Fibroblast of skin of scalp (primary cell): ENCODE measurements at places on chromosomes 4 and X.

DNA sequence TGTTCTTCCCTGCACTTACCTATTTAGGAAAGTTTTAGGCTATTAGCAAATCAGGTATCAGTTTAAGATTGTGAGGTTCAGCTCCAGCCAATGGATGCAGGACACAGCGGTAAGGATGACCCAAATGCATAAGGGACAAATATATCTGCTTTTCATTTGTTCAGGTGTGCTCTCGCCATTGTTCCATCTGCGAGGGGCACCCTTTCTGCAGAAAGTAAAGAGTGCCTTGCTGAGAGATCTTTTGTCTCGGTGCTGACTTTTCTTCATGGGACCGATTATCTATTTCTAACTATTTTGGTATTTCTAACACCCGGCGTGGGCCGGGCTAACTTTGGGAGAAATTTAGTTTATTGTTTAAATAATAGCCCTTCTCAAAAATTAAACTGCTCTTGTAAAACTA lies 49.0 kb downstream of the CCDC149 start:
- DNase-seq = no peak

GRCh38 chr4:97370568-97370967 lies 772.7 kb downstream of the STPG2 start:
- no peak for DNase-seq

DNA sequence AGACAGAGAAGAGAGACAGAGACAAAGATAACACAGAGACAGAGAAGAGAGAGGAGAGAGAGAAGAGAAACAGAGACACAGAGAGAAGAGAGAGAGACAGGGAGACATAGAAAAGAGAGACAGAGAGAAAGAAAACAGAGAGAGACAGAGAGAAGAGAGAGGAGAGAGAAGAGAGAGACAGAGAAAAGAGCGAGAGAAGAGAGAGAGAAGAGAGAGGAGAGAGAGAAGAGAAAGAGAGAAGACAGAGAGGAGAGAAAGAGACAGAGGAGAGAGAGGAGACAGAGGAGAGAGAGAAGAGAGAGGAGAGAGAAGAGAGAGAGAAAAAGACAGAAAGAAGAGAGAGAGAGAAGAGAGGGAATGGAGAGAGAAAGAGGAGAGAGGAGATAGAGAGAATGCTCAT lies 601.1 kb upstream of the PRKX start:
- DNase-seq = no peak

DNA sequence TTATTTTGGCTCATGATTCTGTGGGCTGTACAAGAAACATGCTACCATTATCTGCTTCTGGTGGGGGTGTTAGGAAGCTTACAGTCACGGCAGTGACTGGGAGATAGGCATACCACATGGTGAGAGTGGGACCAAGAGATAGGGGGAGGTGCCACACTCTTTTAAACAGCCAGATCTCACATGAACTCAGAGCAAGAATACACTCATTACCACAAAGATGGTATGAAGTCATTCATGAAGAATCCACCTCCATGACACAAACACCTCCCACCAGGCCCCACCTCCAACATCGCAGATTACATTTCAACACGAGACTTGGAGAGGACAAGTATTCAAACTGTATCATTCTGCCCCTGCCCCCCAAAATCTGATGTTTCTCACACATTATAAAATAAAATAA lies 2396.7 kb downstream of the PCDH7 start:
- peak; percentile 35 for DNase-seq

- no peak for DNase-seq
Observed at GRCh38 chr4:140018931-140019618, 134.9 kb downstream of the MAML3 start.

- no peak for DNase-seq
Observed at GRCh38 chr4:89545315-89545714, 237.7 kb upstream of the GPRIN3 start.

DNA sequence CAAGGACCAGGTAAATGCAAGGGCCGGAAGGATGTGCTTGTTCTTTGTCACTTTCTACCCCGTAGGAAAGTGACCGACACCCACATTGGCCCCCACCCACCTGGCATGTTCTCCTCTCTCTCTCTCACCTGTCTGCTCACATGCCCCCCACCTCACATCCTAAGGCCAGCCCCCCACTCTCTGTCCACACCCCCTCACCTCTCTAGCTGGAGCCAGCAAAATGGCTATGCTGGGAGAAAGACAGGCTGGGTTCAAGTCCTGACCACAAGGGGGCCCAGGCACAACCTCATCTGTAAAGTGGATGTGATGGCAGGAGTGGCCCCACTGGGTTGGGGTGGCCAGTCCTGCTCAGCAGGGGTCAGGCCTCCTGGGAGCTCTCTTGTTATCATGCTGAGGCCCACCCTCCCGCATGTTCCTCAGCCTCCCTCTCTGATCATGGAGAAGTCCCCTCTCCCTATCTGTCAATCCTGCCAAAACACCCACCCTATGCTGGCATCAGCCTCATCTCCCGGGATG lies 1.7 kb upstream of the PPP2R2C start:
- DNase-seq = no peak

DNA sequence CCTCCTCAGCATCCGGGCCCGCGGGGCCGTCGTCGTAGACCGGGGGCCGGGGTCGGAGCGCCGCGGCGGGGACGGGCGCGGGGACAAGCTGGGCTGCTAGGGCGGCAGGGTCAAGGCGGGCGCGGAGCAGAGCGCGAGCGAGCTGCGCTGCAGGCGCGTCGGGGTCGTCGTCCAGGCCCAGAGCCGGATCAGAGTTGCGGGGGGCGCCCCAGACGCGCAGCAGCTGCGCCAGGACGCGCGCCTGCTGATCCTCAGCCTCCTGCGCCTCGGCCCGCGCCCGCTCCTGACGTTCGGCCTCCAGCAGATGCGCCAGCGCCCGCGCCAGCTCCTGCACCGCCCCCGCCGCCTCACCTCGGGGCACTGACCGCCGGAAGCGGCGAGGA lies 3.5 kb downstream of the PCSK1N start:
- DNase-seq = no peak

- no peak for DNase-seq
Observed at GRCh38 chr4:129326571-129327460, 230.9 kb downstream of the C4orf33 start.

DNA sequence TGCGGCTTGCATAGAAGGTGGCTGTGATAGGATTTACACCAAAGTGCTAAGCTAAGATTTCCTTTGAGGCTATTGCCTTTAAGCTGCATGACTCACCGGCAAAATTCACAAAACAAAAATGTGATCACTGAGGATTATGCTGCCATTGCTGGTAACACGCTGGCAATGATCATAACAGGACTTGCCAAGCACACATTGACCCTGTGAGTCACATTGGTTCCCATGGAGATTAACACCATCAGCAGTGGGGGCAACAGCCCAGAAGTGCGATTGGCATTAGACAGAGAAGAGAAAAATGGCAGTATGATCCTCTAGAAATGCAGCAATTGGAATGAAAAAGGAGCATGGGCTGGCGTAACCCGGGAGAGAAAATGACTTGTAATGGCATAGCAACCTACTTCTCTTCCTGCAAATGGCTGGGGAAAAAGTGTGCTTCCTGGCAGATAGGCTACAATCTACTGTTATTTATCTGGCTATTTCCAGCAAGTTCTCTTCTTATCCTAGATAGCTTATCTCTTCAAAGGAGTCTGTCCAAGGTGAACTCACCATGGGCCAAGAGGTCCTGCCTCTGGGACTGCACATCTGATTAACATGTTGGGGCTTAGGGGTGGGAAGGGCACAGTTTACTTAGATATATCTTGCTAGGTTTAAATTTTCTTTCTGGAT lies 314.2 kb upstream of the IGFBP7 start:
- DNase-seq = peak; percentile 86

- peak; percentile 1 for DNase-seq
Observed at GRCh38 chrX:112798736-112799135, 41.9 kb downstream of the AMOT start.

GRCh38 chrX:42755815-42756214 lies 22.1 kb downstream of the PPP1R2C start:
- peak; percentile 76 for DNase-seq

GRCh38 chr4:168524006-168524405 lies 27.2 kb downstream of the PALLD start:
- peak; percentile 67 for DNase-seq

DNA sequence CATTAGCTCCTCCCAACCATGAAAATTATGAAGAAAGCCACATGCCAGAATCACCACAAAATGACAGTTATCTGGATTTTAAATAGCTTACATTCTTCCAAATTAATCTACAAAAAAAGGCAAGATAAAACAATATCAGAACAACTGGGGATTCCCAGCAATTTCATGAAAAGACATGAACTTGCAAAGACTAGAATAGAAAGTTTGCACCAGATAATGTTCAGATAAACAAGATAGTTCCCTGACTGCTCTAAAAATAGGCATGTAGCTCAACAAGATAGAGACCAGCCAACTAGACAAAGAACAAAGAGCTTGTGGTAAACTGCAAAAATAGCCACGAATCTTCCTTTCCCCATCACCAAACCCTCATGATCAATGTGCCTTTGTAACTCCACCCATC lies 30.3 kb upstream of the DDX53 start:
- DNase-seq = peak; percentile 75

- peak; percentile 63 for DNase-seq
Observed at GRCh38 chr4:41212616-41213203, 1.6 kb downstream of the APBB2 start.

- DNase-seq = no peak
Observed at GRCh38 chrX:75131973-75132627, 24.0 kb downstream of the ABCB7 start.

- DNase-seq = no peak
Observed at GRCh38 chr4:2850966-2851798, 7.5 kb downstream of the ADD1 start.
